Peyer's patch (tissue), 4 donors: ENCODE measurements at places on chromosomes 1 and 21. TPM values are rescaled to one million over a fixed set of nuclear protein-coding genes. Genes with fewer than 3 reads are reported as not detected.
A peak's percentile ranks its signal among the peaks of the same experiment; 100 is the strongest.

Gene RGS8
- total RNA-seq: not detected

Gene DENND2D
- total RNA-seq: 86.9 TPM

GRCh38 chr1:23216771-23217420 is 406 bp downstream of the HTR1D start:
- no peak for DNase-seq
- peak overlapping the region; percentile 51 for H3K27ac ChIP-seq
- H3K4me3 ChIP-seq: peak overlapping the region; percentile 70

DNA sequence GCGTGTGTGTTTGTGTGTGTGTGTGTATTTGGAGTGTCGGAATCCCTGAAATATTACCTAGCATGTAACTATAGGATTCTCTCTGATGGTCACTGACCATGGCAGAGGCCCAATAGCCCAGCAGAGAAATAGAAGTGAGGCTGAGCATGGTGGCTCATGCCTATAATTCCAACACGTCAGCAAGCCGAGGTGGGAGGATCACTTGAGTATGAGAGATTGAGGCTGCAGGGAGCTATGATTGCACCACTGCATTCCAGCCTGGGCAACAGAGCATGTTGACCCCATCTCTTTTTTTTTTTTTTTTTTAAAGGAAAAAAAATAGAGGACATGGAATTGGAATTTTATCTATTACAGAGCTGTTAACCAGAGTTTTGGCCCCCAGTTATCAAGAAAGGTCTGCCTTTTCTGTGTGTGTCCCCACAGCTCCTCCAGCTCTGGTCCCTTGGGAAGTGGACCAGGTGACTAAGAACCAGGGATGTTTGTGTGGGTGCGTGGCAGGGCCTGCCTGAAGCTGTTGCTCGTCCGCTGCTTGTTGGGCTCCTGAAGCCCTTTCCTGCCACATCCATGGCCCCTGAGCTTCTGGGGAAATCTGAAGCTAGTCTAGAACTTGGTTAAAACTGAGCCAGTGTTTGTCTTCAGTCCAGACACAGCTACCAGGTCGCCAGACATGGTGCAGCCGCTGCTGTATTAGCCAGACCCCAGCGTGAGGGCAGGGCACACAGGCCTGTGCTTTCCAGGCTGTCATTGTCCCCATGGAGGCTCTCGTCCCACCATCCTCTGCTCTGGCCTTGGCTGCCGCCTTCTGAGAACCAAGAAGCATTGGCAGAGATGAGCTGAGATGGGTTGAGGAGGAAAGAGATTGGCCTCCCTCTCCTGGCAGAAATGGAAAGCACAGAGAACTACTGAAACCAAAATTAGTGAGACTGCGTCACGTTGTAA is 25.5 kb downstream of the CAPN9 start:
- DNase-seq: no peak
- no peaks in the 10 kb centered on the region for H3K27me3 ChIP-seq
- H3K27ac ChIP-seq: no peak overlapping the region
- H3K4me1 ChIP-seq: no peaks in the 10 kb centered on the region
- no peaks in the 10 kb centered on the region for H3K36me3 ChIP-seq

- DNase-seq: no peak
- H3K27ac ChIP-seq: no peak overlapping the region
- H3K4me3 ChIP-seq: no peak overlapping the region
Measured at GRCh38 chr21:17159697-17160096, 353.1 kb upstream of the CXADR start.

DNA sequence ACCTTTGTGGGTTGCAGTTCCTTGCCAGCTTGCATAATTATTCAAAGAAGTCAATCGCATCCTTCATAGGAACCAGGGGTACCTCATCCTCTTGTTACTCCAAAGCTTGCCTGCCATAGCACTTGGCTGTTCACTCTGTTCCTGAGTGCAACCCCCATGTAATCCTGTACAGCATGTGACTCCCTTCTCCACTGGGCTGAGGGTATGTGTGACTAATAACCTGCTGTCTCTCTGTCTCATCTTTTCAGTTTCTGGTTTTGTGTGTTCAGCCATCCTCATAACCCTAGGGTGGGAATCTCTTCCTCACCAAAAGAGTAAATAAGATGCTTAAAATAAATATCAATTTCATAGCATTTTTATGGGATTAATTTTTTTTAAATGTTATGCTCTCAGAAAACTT is 351.9 kb downstream of the S1PR1 start:
- H3K4me1 ChIP-seq: no peaks in the 10 kb centered on the region
- no peaks in the 10 kb centered on the region for H3K27me3 ChIP-seq
- DNase-seq: no peak
- H3K36me3 ChIP-seq: no peaks in the 10 kb centered on the region
- no peak overlapping the region for H3K4me3 ChIP-seq

Gene HAPLN2
- total RNA-seq: 2.1 TPM

DNA sequence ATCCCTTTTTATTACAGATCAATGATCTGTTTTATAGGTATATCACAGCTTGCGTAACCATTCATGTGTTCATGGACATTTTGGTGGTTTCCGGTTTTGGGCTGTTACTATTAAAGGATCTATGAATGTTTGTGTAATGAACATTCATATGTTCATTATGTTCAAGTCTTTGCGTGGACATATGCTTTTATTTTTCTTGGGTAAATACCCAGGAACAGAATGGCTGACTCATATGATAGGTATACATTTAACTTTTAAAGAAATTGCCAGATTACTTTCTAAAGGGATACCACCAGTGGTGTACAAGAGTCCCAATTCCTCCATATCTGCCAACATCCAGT is 73.7 kb downstream of the SPATA46 start:
- no peak overlapping the region for H3K4me3 ChIP-seq
- H3K36me3 ChIP-seq: no peaks in the 10 kb centered on the region
- no peak overlapping the region for H3K27ac ChIP-seq
- DNase-seq: no peak
- no peaks in the 10 kb centered on the region for H3K27me3 ChIP-seq

Gene CHIA
- total RNA-seq: not detected

GRCh38 chr1:109761227-109762038 is 2.3 kb downstream of the EPS8L3 start:
- H3K27ac ChIP-seq: no peak overlapping the region
- no peaks in the 10 kb centered on the region for H3K27me3 ChIP-seq
- H3K4me3 ChIP-seq: no peak overlapping the region
- peaks cover 41% of the 10 kb centered on the region for H3K4me1 ChIP-seq
- no peaks in the 10 kb centered on the region for H3K36me3 ChIP-seq

Gene EDN2
- 43.2 TPM for total RNA-seq

GRCh38 chr1:236280438-236281197 is 1.1 kb downstream of the ERO1B start:
- no peaks in the 10 kb centered on the region for H3K27me3 ChIP-seq
- peak overlapping the region; percentile 85 for H3K27ac ChIP-seq
- peak overlapping the region; percentile 95 for H3K4me3 ChIP-seq
- H3K36me3 ChIP-seq: no peaks in the 10 kb centered on the region
- peak; percentile 54 for DNase-seq
- H3K4me1 ChIP-seq: no peaks in the 10 kb centered on the region

Gene TRPM2
- 3.9 TPM for total RNA-seq

- no peak overlapping the region for H3K27ac ChIP-seq
- no peaks in the 10 kb centered on the region for H3K36me3 ChIP-seq
- no peak for DNase-seq
- no peak overlapping the region for H3K4me3 ChIP-seq
- no peaks in the 10 kb centered on the region for H3K27me3 ChIP-seq
Measured at GRCh38 chr1:68384872-68385411, 64.8 kb downstream of the RPE65 start.

DNA sequence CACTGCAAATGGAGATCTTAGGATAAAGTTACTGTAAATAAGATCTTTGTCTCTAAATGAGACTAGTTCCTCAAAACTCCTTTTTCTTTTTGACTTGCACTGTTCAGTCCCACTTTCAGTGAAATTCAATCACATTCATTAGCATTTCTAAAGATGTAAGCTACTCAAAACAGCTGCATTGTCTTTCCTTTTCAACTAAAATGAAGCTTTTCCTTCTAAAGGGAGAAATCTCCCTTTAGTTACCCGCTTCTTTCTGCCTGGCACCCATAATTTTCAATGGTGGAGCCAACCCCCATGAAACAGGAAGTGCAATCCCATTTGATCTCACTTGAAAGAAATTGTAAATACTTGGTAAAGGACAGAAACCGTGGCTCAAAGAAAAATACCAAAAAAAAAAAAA is 387.4 kb upstream of the PKN2 start:
- no peak overlapping the region for H3K4me3 ChIP-seq
- H3K4me1 ChIP-seq: no peaks in the 10 kb centered on the region
- no peaks in the 10 kb centered on the region for H3K36me3 ChIP-seq

DNA sequence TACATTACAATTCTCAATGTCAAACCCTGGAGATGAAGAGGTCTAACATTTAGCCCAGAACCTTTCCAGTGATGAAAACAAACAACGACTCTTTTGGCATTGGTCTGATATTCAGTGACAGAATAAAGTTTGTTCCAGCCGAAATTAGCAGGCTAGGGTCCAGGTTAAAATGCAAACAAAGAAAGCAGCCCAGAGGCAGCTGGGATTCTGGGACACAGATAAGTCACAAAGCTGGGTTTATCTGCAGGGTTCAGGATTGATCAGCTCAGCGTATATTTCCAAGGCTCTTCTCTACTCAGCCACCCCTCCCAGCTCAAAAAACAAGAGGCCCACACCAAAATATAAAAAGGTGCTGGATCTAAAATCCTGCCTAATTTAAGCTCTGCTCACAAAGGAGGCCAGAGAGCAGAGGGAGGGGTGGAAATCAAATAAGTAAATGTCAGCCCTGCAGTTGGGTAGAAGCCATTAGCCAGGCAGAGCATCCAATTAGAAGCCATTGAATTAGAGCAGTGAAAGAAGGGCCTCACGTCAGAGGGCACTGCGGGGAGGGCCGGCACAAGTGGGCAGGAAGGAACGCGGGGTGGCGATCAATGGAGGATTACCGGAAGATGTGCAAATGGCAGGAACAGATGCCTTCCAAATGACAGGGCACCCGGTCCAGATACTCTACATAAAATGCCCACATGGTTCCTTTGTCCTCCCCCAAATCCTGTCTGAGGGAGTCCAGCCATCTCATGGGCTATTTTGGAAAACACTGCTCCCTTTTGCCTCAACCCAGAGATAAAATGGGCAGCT is 3.2 kb upstream of the KLHDC8A start:
- DNase-seq: no peak
- H3K4me3 ChIP-seq: no peak overlapping the region
- H3K36me3 ChIP-seq: no peaks in the 10 kb centered on the region
- H3K4me1 ChIP-seq: peaks cover 7% of the 10 kb centered on the region

GRCh38 chr1:42736152-42736551 is 3.9 kb downstream of the CLDN19 start:
- peaks cover 17% of the 10 kb centered on the region for H3K4me1 ChIP-seq
- no peaks in the 10 kb centered on the region for H3K36me3 ChIP-seq
- no peaks in the 10 kb centered on the region for H3K27me3 ChIP-seq
- H3K27ac ChIP-seq: peak overlapping the region; percentile 16
- no peak for DNase-seq

DNA sequence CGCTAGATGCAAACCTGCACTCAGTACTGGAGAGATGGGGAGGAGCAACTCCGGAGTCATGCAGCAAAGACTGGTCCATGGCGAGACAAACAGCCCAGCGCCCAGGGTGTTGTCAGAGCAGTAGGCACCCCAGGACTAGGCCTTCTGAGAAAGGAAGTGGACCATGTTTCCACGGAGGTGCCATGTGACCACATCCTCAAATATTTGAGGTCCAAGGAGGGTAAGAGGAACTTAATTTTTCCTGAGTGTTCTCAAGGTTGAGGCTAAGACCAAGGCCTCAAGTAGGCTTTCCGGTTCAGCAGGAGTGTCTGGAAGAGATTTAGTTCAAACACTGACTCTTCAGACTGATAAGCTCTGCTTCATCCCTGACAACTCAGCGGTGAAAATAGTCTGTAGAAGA is 186.2 kb downstream of the RHOU start:
- no peaks in the 10 kb centered on the region for H3K27me3 ChIP-seq
- DNase-seq: no peak
- H3K36me3 ChIP-seq: no peaks in the 10 kb centered on the region
- H3K4me1 ChIP-seq: no peaks in the 10 kb centered on the region
- no peak overlapping the region for H3K4me3 ChIP-seq

Gene MIXL1
- total RNA-seq: not detected

Gene NPHS2
- not detected for total RNA-seq

Gene S100A13
- 54.1 TPM for total RNA-seq

Gene CFAP141
- not detected for total RNA-seq

- H3K27ac ChIP-seq: no peak overlapping the region
- no peak for DNase-seq
- H3K36me3 ChIP-seq: no peaks in the 10 kb centered on the region
- H3K27me3 ChIP-seq: peaks cover 45% of the 10 kb centered on the region
- peaks cover 29% of the 10 kb centered on the region for H3K4me1 ChIP-seq
- no peak overlapping the region for H3K4me3 ChIP-seq
Measured at GRCh38 chr1:6243053-6243834, 735 bp upstream of the HES3 start.

DNA sequence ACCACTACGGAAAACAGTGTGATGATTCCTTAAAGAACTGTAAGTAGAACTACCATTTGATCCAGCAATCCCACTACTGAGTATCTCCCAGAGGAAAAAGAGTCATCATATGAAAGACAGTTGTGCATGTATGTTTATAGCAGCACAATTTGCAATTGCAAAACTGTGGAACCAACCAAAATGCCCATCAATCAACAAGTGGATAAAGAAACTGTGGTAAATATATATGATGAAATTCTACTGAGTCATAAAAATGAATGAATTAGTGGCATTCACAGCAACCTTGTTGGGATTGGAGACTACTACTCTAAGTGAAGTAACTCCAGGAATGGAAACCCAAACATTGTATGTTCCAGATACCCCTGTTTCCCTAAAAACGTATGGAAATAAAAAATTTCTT is 337.0 kb upstream of the PTBP2 start:
- H3K27ac ChIP-seq: no peak overlapping the region
- H3K4me3 ChIP-seq: no peak overlapping the region
- DNase-seq: no peak
- no peaks in the 10 kb centered on the region for H3K4me1 ChIP-seq
- no peaks in the 10 kb centered on the region for H3K36me3 ChIP-seq

DNA sequence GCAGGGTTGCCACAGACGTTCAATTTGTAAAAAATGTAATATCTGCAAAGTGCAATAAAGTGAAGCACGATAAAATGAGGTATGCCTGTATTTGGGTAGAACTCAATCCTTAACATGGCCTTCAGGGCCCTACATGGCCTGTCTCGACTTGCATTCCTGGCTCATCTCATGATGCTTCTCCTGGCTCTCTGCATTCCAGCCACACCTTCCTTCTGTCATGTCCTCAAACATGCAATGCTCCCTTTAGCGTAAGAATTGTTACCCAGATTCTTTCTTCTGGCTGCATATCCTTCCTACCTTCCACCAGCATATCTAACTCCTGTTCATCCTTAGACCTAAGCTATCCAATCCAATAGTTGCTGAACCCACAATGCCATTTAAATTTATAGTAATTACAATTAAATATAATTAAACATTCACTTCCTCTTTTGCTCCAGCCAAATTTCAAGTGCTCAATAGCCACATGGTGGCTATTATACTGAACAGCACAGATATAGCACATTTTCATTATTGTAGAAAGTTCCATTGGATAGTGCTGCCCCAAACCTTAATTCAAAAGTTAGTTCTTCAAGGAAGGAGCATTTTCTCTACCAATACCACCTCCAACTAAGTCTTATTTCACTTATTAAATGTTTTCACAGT is 32.6 kb downstream of the FGGY start:
- DNase-seq: no peak
- no peaks in the 10 kb centered on the region for H3K27me3 ChIP-seq
- H3K36me3 ChIP-seq: no peaks in the 10 kb centered on the region
- H3K4me3 ChIP-seq: no peak overlapping the region
- no peaks in the 10 kb centered on the region for H3K4me1 ChIP-seq
